ENCODE measurements at places on chromosomes 6 and 20. TPM values are rescaled to one million over a fixed set of nuclear protein-coding genes. Genes with fewer than 3 reads are reported as not detected.

- no peak for DNase-seq
These were observed 6.0 kb upstream of the TGM2 start for GRCh38 chr20:38170826-38171674.

DNA sequence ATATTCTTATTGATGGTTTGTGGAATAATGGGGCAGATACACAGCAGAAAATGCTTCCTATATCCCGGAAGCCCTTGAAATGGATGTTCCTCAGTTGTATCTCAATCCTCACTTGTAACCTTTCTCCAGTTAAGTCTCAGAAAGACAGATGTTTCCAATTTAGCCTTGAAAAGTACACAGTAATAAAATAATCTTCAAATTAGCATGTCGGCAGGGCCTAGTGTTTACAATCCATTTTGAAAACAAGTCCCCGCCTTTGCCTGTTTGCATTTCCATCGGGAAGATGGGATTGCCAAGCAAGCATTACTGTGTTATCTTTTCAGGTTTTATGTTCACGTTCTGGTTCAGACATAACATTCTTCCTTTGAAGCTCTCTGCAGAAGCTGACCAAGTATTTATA is 41.5 kb downstream of the SNRNP48 start:
- no peak for DNase-seq

DNA sequence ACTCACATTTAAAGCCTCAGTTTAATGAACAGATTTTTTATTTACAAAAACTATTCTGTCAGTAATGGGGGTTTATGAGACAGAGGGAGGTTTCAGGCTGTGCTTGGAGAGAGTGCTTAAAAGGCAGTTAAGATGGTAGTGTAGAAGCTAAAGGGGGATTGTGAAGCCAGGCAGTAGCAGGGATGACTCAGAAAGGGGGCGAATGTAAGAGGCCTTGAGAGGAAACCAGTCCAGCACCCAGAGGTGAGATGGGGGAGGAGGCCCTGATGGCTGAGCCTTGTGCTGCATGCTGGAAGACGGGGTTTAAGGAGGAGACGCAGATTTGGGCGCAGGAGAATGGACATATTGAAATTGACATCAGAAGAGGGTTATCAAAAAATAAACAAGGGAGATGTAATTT is 6.6 kb upstream of the SERPINB9 start:
- no peak for DNase-seq

DNA sequence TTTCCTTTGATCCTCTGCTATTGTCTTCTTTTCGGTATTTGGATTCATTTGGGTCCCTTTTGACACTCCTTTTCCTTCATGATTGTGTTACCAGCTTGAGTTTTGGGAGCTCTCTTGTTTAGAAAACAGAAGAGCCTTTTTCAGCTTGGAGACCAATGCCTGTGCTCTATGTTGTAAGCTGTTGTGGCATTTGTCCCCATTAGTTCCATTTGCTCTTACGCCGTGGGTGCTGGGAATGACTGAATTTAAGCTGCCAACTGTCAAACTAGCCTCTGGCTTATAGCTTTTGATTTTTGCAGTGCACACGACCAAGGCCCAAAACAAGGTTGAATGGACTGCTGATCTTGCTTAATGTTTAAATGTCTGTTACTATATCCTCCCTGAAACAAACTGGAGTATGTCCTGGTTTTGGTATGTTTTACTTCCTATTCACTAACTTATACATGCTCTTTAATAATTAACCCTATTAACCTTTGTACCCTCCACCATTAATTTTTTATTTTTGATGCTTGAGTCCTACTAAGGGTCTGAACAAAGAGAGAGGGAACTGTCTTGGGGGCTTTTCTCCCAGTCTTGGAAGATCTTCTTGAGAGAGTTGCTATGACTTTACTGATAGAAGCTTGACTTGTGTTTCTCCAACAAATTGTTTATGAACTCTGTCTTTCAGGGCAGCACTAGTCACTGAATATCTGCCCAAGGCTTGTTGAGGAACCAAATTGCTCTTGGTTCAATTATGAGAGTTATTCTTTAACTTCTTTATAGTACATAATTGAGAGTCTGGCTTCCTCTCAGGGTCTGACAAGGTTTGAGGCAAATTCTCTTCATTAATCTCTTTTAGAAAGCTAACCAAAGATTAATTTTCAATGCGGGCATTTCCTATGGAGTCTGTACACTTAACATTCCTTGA is 100.3 kb upstream of the SIRPG start:
- DNase-seq: no peak

Gene THBS2
- 43.2 TPM for total RNA-seq

DNA sequence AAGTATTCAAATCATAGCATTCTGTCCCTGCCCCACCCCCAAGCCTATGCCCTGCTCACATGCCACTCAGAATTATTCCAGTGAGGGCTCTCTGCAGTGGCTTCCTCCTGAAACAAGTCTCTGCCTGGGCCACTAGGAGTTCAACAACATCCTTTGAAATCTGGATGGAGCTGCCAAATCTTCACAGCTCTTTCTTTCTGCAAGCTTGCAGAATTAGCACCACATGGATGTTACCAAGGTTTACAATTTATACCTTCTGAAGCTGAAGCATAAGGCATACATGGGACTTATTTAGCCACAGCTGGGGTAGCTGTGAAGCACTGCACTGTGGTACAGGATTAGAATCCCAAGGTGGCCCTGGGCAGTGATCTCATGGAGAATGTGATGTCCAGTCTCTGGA is 577.5 kb downstream of the CD109 start:
- no peak for DNase-seq

DNA sequence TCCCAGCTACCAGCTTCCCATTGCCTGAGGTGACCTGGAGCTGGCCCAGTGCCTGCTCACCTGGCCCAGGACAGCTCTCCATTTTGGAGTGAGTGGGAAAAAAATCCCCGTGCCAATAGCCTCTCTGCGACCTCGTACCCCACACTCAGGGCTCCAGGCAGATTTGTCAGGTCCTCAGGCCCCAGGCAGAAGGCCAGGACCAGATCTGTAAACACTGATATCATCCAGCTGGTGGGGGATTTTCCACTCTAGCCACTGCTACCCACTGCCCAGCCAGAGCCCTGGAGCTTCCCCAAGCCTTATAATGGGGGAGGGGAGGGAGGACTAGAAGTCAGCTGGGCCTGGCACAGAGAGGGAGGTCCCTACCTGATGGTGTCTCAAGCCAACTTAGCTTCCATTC is 1.3 kb upstream of the PGC start:
- peak; percentile 86 for DNase-seq

GRCh38 chr6:109795994-109796555 is 105.0 kb downstream of the FIG4 start:
- no peak for DNase-seq

Gene NRN1
- total RNA-seq: 4.4 TPM

Gene SYNDIG1
- total RNA-seq: 0.37 TPM

GRCh38 chr6:107807196-107807811 is 16.8 kb downstream of the SCML4 start:
- no peak for DNase-seq

DNA sequence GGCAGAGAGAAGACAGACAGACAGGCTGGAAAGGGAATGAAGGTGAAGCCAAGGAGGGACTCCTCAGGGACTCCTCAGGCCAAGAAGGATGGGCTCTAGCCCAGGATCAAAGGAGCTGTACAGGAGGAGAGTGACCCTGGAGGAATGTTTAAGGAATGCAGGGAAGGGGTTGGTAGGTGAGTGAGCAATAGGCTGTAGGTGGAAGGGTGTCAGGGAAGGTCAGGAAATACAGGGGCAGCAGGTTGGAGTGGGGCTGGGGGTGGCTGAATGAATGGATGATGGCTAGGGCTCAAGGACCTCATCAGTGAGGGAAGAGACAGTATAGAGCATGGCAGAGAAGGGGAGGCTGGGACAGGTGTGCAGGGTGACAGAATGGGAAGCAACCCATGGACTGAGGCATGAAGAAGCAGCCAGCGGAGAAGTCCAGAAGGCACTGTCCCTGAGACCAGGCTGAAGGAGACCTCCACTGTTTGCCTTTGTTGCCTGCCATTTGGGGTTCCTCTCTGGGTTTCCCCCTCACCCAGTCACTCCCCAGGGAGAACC is 13.2 kb downstream of the SYNGAP1 start:
- DNase-seq: no peak

GRCh38 chr20:50886184-50886790 is 45.0 kb downstream of the ADNP start:
- DNase-seq: no peak

DNA sequence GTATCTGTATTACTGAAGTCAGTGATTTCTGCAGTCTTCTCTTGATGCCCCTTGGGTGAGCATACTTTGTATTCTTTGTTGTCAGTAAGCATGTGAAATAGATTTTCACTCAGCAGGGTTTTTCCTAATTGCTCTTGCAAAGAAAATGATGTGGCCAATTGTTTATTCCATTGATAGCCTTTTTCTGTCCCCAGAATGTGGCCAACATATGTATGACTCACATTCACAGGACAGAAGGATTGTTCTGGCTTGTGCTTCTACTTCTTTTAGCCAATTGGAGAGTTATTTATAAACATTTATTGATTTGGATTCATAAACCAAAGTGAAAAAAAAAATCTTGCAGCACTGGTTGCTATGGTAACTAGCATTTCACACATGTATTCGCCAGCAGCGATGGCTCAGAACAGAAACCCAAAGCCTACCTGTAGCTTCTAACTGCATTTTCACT is 54.4 kb upstream of the RBM24 start:
- DNase-seq: no peak

- no peak for DNase-seq
These were observed 542 bp downstream of the TUBE1 start for GRCh38 chr6:112086744-112087135.

Gene EYA4
- total RNA-seq: 4.2 TPM

GRCh38 chr20:58377766-58378401 is 11.1 kb upstream of the VAPB start:
- no peak for DNase-seq

GRCh38 chr20:63121246-63121645 is 94.7 kb downstream of the YTHDF1 start:
- no peak for DNase-seq

GRCh38 chr20:16069389-16070010 is 503.7 kb downstream of the KIF16B start:
- no peak for DNase-seq

GRCh38 chr6:11366183-11366933 is 133.9 kb upstream of the NEDD9 start:
- no peak for DNase-seq

GRCh38 chr6:159116343-159116742 is 52.9 kb upstream of the FNDC1 start:
- DNase-seq: no peak

DNA sequence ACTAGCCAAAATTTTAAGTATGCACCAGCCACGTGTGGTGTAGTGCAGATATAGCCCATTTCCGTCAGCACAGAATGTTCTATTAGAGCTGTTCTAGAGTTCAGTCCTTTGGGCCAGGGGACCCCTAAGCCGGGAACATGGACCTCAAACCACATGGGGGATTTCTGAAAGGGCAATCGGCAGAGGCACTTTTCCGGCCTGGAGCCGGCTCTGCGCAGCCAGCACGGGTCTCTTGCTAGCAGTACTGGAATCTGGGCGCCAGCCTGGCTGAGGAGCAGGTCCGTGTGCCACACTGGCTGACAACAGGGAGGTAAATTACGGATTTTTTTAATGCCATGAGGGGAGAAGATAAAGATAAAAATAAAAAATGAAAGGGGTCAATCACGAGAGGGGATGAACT is 120.5 kb downstream of the SULF2 start:
- DNase-seq: no peak

GRCh38 chr20:60513141-60513540 is 554.9 kb downstream of the CDH26 start:
- DNase-seq: no peak

Gene ADGRF5
- total RNA-seq: 184 TPM

DNA sequence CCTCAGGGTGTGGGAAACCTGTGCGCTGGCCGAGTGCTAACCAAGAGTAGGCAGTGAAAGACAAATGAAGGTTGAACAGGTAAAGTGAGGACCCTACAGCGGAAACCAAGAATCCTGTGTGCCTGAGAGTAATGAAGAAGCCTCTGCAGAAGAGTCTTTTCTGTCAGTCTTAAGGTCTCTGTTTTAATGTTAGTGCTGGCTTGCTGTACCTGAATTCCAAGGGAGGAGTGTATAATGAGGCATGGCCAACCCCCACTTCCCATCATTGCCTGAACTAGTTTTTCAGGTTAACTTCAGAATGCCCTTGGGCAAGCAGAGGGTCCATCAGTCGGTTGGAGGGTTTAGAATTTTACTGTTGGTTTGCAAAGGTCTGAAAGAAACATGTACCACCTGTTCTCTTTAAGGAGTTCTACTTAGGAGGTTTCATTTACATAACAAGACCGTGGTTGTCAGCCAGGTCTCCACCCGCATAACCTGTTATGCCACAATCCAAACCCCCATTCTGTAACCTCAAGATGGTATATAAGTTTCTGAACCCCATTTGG is 589 bp upstream of the PDCD2 start:
- DNase-seq: peak; percentile 28

Gene TUBB2A
- 12.5 TPM for total RNA-seq

- DNase-seq: no peak
These were observed 24.1 kb upstream of the SERPINB1 start for GRCh38 chr6:2865694-2866151.

GRCh38 chr6:12324099-12324498 is 33.9 kb downstream of the EDN1 start:
- peak; percentile 60 for DNase-seq

Gene CD164
- total RNA-seq: 281 TPM

GRCh38 chr6:25086500-25087091 is 150.8 kb upstream of the RIPOR2 start:
- DNase-seq: no peak

Gene DEF6
- total RNA-seq: 39.8 TPM

DNA sequence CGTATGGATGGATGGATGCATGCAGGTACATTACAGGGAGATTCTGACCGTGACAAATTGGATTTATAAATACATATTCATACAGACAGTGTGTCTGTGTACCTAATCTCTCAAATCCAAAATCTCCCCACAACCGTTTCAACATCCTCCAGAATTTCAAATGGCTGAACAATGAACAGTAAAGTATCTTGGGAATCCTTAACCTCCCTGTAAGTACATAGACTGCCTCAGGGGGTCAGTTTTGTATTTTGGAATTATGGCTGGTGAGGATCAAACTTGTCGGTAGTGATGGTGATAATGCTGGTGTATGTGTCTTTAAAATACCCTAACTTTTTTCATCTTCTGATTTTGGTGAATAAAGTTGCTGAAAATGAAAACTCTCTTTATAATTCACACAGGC is 246.2 kb downstream of the FOXC1 start:
- DNase-seq: no peak

Gene VSX1
- not detected for total RNA-seq

Gene ENPP3
- total RNA-seq: 1.1 TPM

- DNase-seq: no peak
These were observed 228.8 kb downstream of the SYNDIG1 start for GRCh38 chr20:24698189-24698588.

GRCh38 chr6:129609635-129610034 is 100.3 kb downstream of the ARHGAP18 start:
- DNase-seq: no peak

All from upper lobe of left lung (tissue), 6 donors.